ENCODE measurements at places on chromosomes 6 and 20.

- DNase-seq: no peak
Observed at GRCh38 chr20:2051946-2052345, 49.7 kb upstream of the STK35 start.

DNA sequence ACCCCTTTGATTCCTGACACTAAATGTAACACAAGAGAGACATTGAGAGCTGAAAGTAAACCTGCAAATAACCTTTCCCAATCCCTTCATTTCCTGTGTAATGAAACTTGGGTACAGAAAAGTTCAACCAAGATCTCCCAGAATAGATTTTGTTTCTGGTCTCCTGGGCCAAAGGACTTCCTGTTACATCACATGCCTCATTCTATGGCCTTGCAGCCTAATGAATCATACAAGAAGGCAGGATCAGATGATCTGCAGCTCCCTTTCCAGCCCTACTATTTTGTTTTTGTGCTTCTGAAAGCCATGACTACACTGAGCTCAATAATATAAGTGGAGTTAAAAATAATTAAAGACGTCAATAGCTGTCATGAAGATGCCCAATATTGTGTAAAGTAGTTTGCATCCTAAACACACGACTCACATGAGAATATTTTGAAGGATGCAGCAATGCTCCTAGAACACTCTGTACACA is 73.4 kb upstream of the NOX3 start:
- peak; percentile 98 for DNase-seq

- peak; percentile 85 for DNase-seq
Observed at GRCh38 chr6:54194067-54194466, 82.8 kb downstream of the MLIP start.

DNA sequence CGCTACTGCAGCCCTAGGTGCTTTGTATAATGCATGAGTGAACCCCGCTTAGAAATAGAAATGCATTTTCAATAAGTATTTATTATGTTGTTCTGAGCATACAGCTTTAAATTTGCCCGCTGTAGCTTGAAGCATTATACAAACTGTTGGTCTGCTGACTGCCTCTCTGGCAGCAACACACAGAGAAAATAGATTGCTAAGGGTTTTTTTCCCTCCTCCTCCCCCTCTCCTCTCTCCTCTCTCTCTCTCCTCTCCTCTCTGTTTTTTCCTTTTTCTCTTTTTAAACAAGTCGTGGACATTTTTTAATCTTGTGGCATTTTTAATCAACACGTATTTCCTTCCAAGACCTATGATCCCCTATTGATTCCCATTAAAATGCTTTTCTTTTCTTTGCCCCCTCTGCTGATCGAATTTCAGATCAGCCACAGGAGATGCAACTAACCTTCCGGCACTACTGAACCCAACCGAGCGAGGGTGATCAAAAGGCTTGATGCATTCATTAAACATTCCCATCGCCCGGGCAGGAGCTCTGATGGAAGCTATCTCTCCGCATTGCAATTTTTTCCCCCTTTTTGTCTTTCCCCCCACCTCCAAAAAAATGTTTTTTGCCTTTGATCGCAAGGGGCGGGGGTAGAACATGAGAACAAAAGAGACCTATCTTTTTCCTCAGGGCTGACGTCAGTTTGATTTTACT is 90.7 kb upstream of the ARID1B start:
- peak; percentile 82 for DNase-seq

- DNase-seq: peak; percentile 2
Observed at GRCh38 chr6:7542065-7542873, 798 bp downstream of the DSP start.

- no peak for DNase-seq
Observed at GRCh38 chr20:10240655-10241054, 22.0 kb downstream of the SNAP25 start.

GRCh38 chr6:51856508-51856907 is 230.9 kb downstream of the PKHD1 start:
- DNase-seq: no peak

All from choroid plexus epithelial cell (primary cell).